ENCODE measurements at places on chromosomes 2 and 18. TPM values are rescaled to one million over a fixed set of nuclear protein-coding genes. Genes with fewer than 3 reads are reported as not detected.

The PROKR1 gene
- total RNA-seq: 0.46 TPM

The CCDC85A gene
- 10.3 TPM for total RNA-seq

GRCh38 chr2:28958689-28959088 lies 22.4 kb upstream of the TOGARAM2 start:
- DNase-seq: no peak

DNA sequence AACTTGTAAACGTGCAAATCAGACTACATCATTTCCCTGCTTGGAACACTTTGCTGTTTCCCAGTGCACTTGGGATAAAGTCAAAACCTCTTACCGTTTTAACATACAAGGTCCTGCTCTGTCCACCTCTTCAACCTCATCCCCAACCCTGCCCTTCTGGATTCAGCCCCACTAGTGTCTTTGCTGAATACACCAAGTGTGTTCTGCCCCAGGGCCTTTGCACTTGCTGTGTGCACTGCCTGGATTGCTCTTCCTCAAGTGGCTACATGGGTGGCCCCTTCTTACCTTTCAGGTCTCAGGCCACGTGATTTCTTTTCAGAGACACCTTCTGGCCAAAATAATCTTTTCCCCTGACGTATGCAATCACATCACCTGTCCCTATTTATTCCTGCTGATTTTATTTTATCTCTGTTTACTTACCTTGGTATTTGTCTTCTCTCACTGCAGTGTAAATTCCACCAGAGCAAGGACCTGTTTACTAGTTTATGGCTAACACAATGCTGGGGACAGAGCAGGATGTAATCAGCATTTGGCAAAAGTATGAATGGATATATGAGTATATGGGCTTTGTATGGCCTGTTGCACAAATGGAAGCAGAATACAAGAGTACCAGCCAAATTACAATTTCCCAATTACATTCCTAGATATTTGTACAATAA lies 63.9 kb downstream of the MAPK4 start:
- no peak for DNase-seq

Measured in omental fat pad (tissue), 4 donors.